CD4-positive, alpha-beta T cell treated with Interferon alpha-2 for 1 hour (primary cell): ENCODE measurements at places on chromosomes 1 and 21.

DNA sequence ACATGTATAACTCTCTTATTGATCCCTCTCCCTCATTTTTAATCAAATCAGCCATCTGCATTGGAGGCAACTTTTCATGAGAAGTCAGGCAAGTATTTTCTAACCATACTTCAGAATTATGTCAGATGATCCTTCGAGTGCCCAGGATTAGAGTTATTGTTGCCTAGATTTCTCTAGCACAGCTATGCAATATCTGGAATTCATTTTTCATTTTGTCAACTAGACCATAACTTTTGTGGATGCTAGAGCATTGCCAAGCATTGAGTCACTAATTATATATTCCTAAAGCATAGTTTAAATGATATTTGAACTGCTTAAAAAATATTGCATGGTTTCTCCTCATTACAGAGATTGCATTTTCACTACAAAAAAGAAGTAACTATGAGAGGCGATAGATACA lies 21.2 kb downstream of the HFM1 start:
- DNase-seq: no peak

DNA sequence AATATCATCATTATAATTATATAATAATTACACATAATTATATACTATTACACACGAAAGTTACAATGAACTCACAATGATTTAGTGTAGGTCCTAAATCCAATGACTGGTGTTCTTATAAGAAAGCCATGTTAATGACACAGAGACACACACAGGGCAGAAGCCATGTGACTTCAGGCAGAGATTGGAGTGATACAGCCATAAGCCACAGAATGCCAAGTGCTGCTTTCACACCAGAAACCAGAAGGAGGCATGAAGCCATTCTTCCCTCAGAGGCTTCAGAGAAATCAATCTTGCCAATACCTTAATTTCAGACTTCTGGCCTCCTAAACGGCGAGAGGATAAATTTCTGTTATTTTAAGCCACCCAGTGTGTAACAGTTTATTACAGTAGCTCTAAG lies 147.4 kb upstream of the KRTAP19-8 start:
- DNase-seq: no peak

GRCh38 chr1:225909477-225909876 lies 14.6 kb downstream of the PYCR2 start:
- no peak for DNase-seq

- no peak for DNase-seq
These were observed 181.1 kb downstream of the IGSF21 start for GRCh38 chr1:18288722-18289121.

GRCh38 chr1:147723691-147724323 lies 36.6 kb downstream of the GJA5 start:
- peak; percentile 42 for DNase-seq

- DNase-seq: no peak
These were observed 69.7 kb upstream of the USP24 start for GRCh38 chr1:55284856-55285255.

DNA sequence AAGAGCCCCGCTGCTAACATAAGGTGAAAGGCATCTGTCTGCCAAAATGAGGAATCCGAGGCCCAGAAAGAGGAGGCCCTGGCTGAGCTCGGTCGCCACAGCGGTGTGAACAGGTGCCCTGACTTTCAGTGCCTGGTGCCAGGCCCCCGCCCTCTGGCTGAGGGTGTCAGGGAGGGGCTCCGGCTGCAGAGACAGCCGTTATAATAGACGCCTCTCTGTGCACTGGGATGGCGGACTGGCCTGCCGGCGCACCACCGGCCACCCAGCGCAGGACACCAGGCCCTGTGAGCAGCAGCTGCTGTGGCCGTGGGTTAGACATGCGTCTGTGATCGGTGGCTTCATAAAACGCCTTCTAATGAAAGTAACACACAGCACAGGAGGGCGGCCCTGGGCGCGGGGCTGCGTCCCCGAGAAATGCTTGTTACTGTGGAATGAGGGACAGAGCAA lies 51.4 kb upstream of the ACTRT2 start:
- no peak for DNase-seq

DNA sequence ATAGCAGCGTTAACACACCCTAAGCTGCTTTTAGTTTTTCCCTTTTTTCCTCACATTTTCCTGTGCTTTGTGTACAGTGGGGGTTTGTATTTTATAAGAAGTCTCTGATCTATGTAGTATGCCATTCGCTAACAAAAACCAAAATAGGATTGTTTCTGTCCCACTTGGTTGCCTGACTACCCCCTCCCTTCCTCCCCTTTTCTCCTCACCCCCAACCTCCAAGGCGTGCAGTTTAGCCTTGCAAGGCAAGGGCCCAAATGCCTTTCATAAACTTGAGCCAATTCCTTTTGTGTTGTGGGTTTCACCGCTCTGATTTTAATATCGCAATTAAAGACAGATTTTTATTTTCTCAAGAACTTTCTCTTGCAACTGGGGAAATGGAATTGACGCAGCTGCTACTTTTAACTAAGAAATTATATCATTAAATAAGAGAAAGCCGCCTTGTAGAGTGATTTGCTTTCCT lies 276.9 kb downstream of the TM2D1 start:
- no peak for DNase-seq

DNA sequence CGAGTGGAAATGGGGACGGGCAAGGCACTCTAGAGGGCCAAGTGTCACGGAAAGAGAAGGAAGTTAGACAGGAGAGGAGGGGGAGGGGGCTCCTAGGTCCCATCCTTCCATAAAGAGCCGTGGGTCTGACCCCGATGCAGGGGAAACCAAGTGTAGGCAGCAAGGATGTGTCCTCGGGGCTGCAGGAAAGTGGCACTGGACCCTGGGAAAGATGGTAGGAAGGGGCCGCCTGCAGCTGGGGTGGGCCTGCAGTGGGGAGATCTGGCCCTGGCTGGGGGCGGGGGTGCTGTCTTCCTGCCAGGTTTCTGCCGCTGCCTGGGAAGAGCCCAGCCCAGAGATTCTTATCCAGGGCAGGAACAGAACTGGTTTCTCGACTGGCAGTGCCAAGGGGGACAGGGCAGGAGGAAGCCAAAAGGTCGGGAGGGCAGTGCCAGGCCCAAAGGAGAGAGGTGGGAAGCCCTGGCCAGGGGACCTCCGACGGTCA lies 12.9 kb downstream of the CRABP2 start:
- no peak for DNase-seq

DNA sequence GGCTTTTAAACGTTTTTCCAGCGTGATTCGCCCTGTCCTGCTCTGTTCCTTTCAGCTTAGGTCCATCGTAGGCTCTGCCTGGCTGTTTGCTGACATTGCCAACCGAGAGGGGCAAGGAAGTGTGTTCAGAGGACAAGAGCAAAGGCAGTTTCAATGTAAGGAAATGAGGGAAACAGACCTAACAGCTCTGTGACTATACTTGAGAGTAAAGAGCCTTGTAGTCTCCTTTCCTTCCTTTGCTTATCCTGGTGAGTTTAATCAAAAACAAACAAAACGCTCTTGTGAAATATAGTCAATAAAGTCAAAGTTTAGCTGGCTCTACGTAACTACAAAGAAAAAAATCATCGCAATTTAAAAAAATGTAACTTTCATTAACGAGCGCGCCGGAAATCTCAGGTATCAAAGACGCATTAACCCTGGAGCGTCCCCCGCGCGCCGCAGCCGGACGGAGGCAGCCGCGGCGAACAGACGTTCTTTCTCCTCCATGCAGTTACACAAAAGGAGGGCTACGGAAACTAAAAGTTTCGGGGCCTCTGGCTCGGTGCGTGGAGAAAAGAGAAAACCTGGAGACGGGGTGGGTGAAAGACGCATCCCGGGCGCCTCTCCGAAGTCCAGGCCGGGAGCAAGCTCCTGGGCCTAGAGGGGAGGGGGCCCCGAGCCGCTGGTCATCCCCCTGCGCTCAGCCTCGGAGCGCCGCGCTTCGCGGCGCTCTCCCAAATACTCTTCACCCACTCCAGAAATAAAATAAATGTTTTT lies 617 bp upstream of the ADGRL2 start:
- DNase-seq: no peak

DNA sequence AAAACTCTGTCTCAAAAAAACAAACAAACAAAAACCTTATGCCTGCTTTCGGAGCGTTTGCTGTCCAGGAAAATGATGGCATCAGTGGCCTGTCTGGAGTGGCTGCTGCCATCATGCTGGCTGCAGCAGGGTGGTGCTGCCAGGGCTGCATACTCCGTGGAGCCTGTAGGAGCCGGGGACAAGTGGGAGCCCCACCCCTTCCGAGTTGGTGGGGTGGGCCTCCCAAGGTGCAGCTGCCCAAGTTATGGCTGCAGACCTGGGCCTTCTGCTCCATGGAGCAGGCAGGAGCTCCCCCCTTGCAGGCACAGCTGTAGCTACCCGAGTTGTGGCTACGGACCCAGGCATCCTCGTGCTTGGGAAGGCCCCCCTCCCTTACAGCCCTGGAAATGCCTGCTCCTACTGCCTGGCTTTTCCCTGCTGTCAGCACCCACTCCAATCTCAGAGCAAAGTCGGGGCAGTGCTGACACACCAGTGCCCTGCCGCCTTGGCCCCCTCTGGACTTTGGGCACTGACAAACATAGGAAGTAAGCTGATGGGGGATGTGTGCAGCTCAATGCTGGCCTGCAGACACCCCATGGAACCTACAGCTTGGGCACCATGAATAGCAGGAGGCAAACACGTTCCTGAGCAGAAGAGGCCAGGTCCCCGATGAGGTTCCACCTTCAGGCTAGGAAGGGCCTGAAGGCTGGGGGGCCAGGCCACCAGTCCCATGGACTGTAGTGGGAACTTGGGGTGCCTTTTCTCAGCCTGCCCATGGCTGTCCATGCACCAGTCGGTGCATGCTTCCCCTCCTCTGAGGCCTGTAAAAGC lies 60.4 kb downstream of the CC2D1B start:
- no peak for DNase-seq

DNA sequence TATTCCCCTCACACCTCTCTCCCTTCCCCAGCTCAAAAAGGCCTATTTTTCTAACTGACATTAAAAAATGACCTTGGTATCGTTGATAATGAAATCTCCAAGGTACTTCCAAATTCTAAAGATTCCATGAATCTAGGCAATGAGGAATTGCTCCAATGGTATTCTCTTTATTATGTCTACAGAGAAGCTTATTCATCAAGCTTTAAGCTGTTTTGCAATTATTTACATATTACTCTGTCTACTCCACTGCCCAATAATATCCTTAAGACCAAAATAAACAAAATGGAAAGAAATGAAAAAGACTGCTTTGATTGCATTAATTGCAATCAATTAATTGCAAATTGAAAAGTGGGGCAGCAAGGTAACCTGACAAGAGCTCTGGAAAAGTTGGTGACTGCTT lies 7.9 kb downstream of the PLPP3 start:
- no peak for DNase-seq

DNA sequence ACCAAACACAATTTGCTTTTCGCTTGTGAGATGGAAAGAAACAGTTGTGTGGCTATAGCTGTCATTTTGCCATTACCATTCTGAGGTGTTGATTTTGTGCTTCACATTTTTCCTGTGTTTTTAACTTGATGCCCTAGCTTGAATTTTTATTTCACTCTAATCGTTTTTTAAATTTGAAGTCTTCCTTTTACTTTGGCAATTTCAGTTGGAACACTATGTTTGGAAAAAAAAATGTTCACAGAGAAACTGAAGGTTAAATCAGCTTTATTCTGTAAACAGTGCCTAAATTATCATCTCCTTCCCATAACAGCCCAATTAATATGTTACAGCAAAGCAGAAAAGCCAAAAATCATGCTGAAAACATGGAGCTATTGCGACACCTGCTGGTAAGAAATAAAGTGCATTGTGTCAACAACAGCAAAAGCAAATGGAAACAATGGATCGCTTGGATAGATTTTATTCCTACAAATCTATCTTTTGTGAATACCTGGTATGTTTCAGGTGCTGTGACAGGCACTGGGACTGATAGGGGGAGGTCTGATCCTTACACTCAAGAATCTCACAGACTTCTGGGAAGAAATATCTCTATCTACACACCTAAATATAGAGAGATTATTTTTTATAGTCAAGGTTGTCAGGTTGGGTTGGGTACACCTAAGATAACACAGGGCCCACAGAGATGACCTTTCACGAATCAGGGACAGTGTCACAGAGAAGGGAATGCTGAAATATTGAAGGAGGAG lies 16.2 kb upstream of the ERICH3 start:
- DNase-seq: peak; percentile 56

GRCh38 chr1:210625715-210626114 lies 297.0 kb downstream of the HHAT start:
- DNase-seq: no peak
